ENCODE measurements at places on chromosomes 12 and 14.

- DNase-seq, result peak; percentile 81
These were observed 115.0 kb upstream of the MDM1 start for GRCh38 chr12:68446901-68447796.

- no peak for DNase-seq
These were observed 8.9 kb upstream of the FAIM2 start for GRCh38 chr12:49912345-49913255.

GRCh38 chr14:70149596-70150165, 39.1 kb downstream of the SLC8A3 start:
- DNase-seq, result no peak

DNA sequence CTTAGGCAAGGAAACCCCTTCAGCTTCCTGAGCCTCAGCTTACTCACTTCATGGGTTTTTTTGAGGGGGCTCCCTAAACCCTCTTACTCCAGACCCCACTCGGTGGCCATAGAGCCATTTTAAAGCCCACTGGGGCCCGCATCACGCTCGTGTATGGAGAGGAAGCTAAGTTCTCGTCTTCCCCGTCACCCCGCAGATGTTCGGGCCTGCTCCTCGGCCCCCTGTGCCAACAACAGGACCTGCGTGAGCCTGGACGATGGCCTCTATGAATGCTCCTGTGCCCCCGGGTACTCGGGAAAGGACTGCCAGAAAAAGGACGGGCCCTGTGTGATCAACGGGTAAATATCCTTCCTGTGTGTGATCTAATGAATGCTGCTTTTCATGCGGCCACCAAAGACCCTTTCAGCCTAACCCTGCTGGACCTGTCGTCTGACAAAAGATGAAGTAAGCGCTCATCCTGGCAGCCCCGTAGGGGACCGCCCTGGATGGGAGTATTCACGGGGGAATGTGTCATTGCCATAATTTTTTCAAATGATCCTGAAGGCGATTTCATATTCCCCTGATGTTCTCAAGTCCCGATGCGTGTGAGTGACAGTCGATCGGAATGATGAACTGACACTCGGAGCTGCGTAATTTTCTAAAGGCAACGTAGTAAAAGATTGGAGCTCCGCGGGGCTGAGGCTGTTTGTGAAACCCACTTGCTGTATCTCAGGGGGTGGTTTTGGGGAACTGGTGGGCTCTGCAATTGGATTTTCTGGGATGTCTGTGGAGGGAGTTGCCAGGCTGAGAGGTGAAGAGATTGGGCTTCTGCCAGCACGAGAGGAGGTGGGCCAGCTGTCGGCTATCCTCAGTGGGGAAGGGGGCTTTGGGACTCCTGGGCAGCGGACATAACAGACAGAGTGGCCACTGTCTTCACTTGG, 5.4 kb downstream of the DLK1 start:
- no peak for DNase-seq

DNA sequence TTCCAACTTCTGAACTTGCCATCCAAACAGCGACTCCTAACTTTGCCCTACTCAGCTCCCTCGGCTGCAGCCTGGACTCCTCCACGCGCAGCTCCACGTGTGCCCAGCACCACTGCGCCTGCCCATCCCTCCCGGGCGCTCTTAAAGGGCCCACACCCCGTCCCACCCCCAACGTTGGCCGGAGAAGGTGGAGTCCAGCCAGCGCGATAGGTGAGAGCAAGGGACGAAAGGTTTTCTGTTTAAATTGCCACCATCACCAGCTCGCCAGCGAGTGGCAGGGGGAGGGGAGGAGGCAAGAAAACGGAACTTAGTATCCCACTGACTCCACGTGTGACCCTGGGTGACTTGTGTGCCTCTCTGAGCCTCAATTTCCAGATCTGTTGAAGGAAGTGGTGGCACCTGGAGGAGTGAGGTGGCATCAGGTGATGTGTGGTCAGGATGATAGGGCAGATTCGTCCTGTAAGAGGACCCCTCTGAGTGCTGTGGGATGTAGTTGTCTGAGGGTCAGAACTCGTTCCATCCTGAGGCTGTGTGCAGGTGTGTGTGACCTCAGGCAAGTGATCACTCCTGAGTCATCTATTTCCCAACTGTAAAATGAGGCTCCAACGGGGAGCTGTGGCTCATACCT, 59.7 kb downstream of the TRPV4 start:
- DNase-seq, result peak; percentile 31

GRCh38 chr12:81085832-81086231, 8.0 kb downstream of the ACSS3 start:
- DNase-seq, result no peak

DNA sequence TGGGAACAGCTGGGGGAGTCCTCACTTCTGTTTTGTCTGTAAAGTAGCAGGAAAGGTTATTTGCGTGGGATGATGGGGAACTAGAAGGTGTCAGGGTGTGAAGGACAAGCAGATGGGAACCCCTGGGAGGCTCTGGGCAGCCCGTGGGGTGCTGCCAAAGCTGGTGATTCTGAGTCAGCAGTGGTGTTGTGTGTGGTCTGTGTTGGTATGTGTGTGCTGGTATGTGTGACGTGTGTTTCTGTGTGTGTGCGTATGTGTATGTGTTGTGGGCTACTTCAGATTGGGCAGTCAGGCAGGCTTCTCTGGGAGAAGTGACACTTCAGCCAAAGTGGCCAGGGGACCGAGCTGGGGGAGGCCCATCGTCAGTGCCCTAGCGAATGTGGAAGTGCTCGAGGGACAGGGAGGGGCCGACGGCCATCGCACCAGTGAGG, 15.3 kb upstream of the BDKRB2 start:
- no peak for DNase-seq

DNA sequence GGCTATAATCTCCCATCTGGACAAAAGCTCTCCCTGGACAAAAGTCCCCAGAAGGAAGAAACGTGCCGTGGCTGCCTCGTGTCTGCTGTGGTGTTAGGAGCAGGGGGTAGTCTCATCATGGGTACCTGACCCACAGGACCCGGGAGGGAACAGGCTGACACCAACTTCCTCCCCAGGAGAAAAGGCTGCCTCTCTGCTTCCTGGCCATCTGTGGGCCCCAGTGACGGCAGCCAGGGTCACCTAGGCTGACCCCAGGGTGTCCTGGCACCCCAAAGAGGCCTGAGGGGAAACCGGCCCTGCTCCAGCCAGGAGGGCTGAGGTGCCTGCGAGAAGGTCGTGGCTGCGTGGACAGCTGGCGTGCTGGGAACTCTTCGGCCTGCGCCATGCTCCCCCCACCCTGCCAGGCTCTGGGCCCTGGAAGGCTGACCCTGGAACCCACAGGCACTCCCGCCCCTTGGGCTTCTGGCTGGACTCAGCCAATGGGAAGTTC, 133.9 kb downstream of the RFLNA start:
- no peak for DNase-seq

- DNase-seq, result no peak
These were observed 81.6 kb upstream of the MANSC4 start for GRCh38 chr12:27861428-27862167.

- no peak for DNase-seq
These were observed 97.1 kb downstream of the C2CD5 start for GRCh38 chr12:22447223-22447622.

GRCh38 chr14:39755269-39755878, 323.1 kb upstream of the FBXO33 start:
- DNase-seq, result no peak

GRCh38 chr12:20443792-20444191, 75.5 kb downstream of the PDE3A start:
- DNase-seq, result no peak

- no peak for DNase-seq
These were observed 1.2 kb upstream of the GPR132 start for GRCh38 chr14:105066240-105067071.

GRCh38 chr14:75568791-75569190, 9.6 kb upstream of the FLVCR2 start:
- peak; percentile 26 for DNase-seq

GRCh38 chr12:106120519-106121105, 18.1 kb downstream of the NUAK1 start:
- no peak for DNase-seq

GRCh38 chr14:90213099-90213748, 43.1 kb upstream of the PSMC1 start:
- DNase-seq, result no peak

DNA sequence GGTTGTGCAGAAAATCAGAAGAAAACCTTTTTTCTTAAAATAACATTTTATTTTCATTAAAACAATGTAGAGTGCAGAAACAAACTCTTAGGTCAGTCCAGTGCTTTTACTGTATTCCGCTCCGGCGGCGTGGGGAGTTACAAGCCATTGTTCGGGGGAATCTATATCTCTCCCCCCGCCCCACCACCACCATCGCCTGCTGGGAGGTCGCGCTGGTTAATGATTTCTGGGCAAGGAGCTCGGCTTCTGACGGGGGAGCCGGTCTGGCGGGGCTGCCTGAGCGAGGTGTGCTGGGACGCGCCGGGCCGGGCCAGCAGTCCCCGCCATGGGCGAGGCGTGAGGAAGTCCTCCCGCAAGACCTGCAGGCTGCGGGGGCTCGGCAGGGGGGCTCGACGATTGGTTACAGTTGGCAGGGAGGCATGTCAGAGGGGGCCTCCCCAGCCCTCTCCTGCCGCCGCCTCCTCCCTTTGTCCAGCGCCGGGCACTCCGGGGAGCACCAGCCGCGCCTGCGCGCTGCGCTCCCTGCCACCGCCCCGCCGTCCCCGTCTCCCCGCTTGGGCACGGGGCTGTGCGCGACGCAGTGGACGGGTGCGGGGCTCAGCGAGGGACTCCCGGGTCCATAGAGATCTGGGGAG, 1.0 kb upstream of the DUSP6 start:
- DNase-seq, result no peak

DNA sequence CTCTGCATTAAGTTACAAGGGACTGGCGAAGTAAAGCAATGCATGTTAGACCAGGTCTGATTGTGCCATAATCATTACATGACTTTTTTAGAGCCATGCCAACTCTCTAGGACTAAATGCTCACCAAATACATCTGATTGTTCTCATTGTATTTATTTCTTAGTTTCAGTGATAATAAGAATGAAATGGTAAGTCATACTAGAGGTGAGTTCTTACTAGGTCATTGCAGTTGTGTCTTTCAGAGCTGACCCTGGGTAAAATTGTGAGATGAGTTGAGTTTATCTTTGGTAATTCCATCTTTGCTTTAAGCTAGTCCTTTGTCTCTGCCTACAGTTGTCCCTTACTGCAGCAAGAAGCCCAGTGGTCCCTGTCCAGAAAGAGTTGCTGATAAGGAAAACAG, 73.2 kb downstream of the PRKCH start:
- DNase-seq, result no peak

- no peak for DNase-seq
These were observed 164.1 kb downstream of the ZFP36L1 start for GRCh38 chr14:68628605-68629310.

DNA sequence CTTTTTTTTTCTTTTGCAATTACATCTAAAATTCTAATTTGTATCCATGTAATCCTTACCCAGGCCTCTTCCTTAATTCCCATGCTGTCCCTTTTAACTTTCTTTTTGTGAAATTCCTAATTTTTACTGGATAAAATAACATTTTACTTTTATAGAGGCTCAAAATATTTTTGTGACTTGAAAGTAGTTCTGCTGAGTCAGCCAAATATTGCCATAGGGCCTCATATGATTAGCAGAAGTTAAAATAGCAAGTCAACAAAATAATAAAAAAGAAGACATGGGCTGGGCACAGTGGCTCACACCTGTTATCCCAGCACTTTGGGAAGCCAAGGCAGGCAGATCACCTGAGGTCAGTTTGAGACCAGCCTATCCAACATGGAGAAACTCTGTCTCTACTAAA, 2.0 kb downstream of the C3AR1 start:
- no peak for DNase-seq
